ENCODE measurements at places on chromosomes 1 and 21.

DNA sequence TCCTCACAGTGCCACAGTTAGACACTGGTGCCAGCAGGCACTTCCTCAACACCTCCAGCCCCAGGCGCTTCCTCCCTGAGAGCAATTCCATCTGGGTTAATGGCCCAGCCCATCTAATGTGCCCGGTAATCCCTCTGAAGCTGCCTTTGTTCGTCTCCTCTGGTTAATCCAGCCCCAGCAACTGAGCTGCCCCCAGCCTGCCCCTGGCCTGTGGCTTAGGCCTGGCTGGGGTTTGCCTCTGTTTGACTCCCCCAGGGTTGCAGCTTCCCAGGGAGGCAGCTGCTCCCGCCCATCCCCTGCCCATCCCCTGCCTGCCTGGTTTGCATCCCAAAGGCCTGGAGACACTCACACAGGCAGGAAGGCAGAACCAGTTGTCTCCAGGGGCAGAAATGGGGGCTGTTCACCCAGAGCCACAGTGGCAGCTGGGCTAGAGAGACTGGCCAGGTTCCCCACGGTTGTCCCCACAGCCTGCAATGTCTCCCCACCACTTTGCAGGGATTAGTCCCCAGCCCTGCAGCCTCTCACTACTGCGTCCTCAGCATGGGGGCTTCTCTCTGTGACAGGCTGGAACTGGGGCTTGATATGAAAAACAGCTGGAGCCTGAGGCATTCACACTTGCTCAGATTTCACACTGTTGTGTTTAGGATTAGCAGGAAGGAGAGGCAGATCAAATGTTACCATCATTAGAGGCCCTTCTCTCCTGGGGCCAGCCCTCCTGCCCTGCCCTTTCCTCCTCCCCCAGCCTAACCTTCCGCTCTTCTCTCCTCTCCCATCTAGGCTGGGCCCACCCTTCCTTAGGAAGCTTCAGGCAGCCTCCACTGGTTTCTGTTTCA lies 120.2 kb downstream of the TLR5 start:
- no peak for DNase-seq

GRCh38 chr21:22209304-22209700 lies 1211.1 kb downstream of the NCAM2 start:
- DNase-seq, result no peak

DNA sequence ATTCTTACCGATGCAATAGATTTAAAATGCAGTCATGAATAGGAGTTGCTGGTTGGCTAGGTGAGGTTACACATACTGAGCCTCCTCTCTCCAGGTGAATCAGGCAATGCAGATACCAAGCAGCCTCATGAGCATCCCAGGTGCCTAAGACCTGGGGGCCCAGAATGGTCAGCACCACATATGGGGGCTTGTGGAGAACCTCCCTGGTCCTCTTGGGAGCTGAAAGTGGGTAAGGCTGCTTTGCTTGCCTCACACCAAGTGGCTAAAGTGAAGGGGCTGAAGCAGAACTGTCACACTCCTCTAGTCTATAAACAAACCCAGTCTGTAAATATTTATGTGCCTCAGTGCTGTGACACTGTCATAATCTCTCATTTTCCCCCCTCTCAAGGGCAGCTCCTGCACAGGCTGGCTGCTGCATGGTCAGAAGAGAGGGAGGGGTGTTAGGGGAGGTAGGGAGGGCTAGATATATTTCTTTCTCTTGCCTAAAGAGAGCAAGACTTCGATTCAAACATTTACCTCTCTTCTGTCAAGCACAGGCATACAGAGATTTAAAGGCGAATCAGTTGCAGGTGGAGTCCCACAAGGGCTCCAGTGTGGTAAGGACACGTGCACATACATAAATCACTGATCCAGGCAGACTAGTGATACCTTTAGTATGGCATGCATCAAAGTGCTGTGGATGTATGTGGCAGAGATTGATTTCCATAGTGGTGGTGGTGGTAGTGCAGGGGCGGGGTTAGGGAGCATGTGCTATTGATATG lies 157.9 kb upstream of the TNR start:
- no peak for DNase-seq

GRCh38 chr21:30839304-30839703 lies 9.7 kb upstream of the KRTAP7-1 start:
- peak; percentile 10 for DNase-seq

DNA sequence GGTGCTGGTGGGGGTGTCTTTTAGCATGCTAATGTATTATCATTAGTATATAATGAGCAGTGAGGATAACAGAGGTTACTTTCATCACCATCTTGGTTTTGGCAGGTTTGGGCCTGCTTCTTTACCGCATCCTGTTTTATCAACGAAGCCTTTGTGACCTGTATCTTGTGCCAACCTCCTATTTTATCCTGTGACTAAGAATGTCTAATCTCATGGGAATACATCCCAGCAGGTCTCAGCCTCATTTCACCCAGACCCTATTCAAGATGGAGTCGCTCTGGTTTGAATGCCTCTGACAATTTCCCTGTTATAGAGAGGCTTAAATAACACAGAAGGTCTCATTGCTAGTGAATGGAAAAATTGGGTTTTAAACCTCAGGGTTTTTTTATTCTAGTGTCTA lies 300.8 kb upstream of the PROX1 start:
- no peak for DNase-seq
